ENCODE measurements at places on chromosomes 2 and 18. TPM values are rescaled to one million over a fixed set of nuclear protein-coding genes. Genes with fewer than 3 reads are reported as not detected.

Gene CRYGD
- not detected for total RNA-seq

Gene POTEC
- total RNA-seq: not detected

Gene RIT2
- not detected for total RNA-seq

Gene TSPYL6
- total RNA-seq: under 0.01 TPM

Gene FBLN7
- total RNA-seq: 3.1 TPM

Gene TRAK2
- total RNA-seq: 64.4 TPM

Gene MROH2A
- not detected for total RNA-seq

Gene WDR7
- 23.0 TPM for total RNA-seq

Gene THUMPD2
- total RNA-seq: 17.8 TPM

Gene CCDC121
- 2.3 TPM for total RNA-seq

Gene INHA
- total RNA-seq: 0.26 TPM
